ENCODE measurements at places on chromosomes 3 and 15.
A peak's percentile ranks its signal among the peaks of the same experiment; 100 is the strongest.

DNA sequence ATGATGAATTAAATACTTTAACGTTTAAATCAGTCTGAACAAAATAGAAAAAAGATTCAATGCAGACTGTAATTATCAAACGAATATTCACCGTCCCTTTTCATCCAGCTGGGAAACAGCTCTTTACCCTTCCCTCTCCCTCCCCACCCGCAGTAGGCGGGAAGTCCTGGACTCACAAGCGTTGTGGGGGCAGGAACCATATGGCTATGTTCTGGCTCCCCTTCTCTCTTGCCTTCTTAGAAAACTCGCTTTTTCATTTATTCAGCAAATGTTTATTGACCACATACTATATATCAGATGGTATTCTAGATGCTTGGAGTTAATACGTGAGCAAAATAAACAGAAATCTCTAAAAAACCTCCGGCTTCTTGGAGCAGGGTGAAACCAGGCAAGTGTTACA is 715 bp upstream of the SCAPER start:
- no peak for DNase-seq

DNA sequence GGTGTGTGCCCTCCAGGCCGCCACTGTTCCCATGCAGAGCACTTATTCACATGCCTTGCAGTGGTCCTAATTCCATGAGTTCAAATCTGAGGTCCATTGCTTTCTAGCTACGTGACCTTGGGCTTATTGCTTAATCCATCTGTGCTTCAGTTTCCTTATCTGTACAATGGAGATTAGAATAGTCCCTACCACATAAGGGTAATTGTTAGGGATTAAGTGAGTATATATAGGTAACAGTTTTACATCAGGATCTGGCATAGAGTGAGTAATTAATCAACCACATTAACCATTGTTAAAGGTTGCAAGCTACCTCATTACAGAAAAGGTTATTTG is 7.6 kb downstream of the CPN2 start:
- no peak for DNase-seq

DNA sequence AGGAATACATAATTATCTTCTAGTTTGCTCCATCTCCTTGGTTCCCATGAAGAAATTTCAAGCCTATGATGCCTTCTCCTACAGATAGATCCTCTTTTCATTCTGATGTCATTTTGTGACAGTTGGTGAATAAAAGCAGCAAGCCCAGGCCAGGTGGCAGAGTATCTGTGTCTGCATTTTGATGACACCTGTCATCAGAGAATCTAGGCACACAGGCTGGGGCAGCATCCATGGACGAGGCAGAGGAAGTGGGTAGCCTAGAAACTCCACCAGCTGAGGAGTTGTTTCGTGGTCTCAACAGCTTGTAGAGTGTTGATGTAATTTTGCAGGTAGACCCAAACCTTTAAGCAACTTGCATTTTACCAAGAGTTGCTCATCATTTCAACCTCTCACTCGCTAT is 269.8 kb downstream of the FEZF2 start:
- DNase-seq: no peak

- no peak for DNase-seq
These were observed 135.0 kb downstream of the TFG start for GRCh38 chr3:100844063-100844936.

GRCh38 chr3:188394623-188395022 is 240.7 kb downstream of the LPP start:
- DNase-seq: no peak

DNA sequence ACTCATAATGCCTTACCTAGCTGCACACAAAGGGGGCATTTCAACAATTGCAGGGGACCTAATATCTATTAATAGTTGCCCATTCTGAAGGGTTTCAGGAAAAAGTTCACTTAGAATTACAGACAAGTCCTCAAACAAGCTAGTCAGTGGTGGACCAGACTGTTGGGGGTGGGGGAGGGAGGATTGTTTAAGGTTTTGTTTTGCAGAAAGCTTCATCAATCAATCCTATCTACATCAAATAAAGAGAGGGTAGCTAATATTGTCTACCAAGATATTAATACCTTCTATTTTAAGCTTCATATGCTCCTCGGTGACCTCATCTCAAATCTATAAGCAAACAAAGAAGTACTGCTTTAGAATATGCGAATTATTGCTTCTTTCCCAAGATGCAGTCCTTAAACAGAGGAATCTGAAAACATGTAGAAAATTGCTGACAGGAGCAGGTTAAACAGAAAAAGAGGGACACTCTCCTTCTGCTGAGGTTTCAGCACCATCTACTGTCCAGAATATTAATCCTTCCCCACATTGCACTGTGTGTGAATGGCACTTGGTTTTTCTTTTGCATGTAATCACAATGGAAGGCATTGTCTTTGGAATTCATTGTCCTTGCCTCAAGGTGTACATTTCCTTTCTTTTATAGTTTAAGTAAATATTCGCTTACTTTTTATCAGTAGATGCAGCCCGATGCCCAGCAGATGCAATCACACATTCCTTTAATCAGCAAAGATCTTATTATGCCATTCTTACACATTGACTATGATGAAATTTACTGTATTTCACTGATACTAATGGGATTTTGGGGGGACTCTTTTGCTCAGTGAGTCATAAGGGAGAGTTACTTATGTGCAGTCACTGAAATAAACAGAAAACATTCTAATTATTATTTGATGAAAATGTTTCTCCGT is 94.7 kb downstream of the IL5RA start:
- no peak for DNase-seq

- peak; percentile 29 for DNase-seq
These were observed 46.0 kb downstream of the ALDH1L1 start for GRCh38 chr3:126134219-126134975.

DNA sequence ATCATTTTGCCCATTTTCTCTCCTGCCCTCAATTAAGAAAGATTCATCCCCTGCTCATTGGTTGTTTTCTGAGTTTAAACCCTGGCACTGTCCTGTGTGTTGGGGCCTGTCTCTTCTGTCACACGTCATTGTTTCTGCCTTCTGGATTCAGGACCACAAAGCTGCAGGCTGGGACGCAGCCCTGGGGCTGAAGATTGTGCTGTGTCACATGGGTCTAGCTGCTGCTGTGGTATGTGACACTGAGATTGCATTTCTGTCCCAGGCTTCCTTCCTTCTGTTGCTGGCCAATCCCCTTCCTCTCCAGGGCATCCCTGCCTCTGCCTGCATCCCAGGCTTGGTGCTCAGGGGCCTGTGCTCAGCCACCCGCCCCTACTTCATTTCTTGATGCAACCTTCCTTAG is 28.9 kb downstream of the INSYN1 start:
- DNase-seq: no peak

GRCh38 chr3:122691195-122691594 is 10.6 kb downstream of the PARP14 start:
- no peak for DNase-seq

- no peak for DNase-seq
These were observed 106.6 kb downstream of the MAP4 start for GRCh38 chr3:47909607-47910006.

DNA sequence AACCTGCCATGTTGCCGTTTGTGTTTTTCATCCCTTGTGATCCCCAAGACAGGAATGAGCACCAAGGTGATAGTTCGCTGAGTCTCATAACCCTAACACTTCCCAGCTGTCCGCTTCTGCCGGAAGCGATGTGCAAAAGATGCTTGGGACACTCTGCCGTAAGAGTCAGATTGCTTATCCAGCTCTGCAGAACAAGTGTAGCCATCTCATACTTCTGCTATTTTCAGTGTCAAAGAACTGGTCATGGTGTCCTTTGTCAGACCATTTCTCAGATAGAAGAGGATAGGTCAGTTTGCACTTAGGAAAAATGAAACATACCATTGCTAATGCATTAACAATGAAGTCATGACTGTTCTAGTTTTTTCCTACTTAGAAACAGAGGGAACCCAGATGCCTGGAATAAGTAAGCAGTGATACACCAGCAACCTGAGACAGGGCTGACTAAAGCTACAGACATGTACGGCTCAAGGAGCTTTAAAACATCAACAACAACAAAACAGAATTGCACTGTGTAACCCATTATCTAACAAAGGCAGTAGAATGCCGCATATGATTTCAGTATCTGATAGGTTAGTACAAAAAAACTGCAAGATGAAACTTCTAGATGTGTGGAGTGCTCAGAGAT is 134.0 kb upstream of the IL12A start:
- DNase-seq: no peak

DNA sequence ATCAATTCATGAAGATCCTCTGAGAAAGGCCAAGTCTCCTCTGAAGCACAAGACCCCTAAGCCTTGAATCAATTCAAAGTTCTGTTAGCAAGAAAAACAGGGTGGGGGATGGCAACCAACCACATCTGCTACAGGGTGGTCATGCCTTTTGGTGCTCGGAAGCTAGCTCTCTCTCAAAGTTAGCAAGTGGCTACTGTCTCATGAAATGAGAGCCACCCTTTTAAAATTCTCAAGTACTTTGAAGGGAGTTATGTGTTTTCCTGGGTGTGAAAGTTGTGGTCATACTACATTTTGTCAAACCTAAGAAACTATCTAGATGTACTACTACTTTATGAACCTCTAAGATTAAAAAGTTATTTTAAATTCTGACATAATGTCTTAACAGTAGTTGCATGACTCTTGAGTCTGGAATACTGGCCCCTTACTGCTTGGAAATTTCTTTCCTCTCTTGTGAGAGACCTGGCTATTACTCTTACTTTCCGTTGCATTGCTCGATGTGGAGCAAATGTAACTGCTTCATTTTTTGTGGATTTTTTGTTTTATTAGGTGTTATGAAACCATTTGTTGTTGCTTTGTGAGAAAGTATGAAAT is 116.1 kb downstream of the CHST2 start:
- DNase-seq: no peak

DNA sequence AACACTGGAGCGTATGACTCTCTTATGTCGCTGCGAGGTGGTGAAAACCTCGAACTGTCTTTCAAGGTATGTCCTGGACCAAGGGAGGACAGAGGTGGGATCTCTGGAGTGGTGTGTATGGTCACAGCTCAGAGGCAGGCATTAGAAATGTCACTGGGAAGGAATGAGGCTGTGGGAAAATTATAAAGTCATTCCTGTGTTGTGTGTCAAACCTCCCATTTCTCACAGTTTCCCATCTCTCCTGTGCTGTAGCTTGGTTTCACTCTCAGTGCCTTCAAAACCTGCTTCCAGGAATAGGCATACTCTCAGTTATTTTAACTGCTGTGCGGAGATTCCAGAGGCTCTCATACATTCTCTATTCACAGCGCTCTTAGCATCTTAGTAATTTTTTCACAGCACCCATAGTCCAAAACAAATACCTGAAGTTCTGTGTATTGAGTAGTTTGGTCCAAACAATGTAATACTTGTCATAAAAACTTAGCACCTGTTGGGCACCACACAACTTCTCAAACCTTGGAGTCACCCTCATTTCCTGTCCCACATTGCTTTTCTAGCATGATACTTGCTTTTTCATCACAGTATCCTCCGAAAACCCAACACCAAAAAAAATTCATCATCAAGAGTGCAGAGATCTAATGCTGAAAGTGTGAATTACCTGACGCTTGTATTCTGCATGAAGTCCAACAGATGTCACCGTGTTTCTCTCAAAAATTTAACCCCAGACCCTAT is 36.9 kb downstream of the GALNT15 start:
- no peak for DNase-seq

- DNase-seq: no peak
These were observed 161.9 kb downstream of the ATG7 start for GRCh38 chr3:11434017-11434526.

DNA sequence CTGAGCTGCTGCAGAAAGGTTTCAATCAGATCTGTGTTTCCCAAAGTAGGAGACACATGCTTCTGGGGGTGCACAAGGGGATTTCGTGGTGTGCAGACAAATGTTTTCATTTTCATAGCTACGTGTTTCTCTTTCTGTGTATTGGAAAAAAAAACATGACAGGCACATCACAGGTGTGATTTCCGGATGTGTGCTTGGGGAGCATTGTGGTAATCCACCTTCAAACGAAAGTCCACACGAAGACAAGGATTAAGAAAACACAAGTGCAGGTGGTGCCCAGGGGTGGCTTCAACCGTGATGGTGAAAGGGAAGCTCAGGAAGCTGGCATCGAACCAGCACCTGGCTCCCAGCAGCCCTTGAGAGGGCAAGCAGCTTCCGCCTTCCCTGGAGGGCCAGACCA is 164.6 kb upstream of the LINGO1 start:
- DNase-seq: no peak

DNA sequence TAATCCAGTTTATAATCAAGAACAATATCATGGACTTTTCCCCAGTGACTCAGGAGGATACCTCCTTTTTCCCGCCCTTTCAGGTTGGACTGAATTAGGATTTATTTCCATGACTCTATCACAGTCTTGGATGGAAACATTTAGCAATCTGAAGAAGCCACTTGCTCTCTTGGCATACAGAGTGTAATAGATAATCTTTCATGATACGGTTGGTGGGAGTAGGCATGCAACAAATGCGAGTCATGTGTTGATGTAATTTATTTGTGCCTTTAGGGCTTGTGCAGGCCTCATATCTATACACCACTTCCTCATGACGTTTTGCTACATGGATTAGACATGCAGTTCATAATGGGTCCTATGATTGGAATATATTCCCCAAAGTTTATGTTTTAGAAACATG is 54.2 kb upstream of the MCTP2 start:
- DNase-seq: no peak

GRCh38 chr3:27805282-27805681 is 83.2 kb upstream of the EOMES start:
- no peak for DNase-seq

DNA sequence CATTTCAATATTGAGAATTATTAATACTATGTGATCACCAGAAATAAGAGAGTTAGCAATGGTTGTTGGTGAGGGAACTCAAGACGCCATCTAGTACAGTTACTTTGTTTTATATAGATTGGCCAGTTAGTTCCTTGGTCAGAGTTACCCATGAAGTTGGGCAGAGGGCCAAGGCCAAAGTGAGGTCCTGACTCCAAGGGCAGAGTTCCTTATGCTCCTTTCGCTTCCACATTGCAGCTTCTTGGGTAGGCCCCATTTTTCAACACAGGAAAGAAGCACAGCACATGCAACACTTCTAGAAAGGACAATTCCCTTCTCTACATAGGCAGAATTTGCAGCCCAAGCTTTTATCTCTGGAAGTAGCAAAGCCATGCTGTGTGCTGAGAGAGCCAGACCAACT is 178.6 kb downstream of the KCNAB1 start:
- DNase-seq: no peak

Measured in activated T-cell treated with anti-CD3 and anti-CD28 coated beads for 48 hours (primary cell).